ENCODE measurements at places on chromosomes 11 and 22. TPM values are rescaled to one million over a fixed set of nuclear protein-coding genes. Genes with fewer than 3 reads are reported as not detected.
A peak's percentile ranks its signal among the peaks of the same experiment; 100 is the strongest.

MLC1 gene
- polyA plus RNA-seq: not detected

JAML gene
- polyA plus RNA-seq: not detected

SYT12 gene
- polyA plus RNA-seq: 6.6 TPM

GRCh38 chr11:66891851-66892660 lies 35.2 kb downstream of the LRFN4 start:
- DNase-seq: peak; percentile 97

GRCh38 chr11:121035169-121035755 lies 11.4 kb downstream of the TBCEL start:
- no peak for DNase-seq

- DNase-seq: no peak
These were observed 359.5 kb downstream of the INSC start for GRCh38 chr11:15473954-15474837.

- no peak for DNase-seq
These were observed 268.5 kb upstream of the SYN3 start for GRCh38 chr22:33326540-33327295.

GRCh38 chr22:36383110-36383581 lies 4.6 kb downstream of the MYH9 start:
- no peak for DNase-seq

Measured in A549 (cell line).